ENCODE measurements at places on chromosomes 13 and 19. TPM values are rescaled to one million over a fixed set of nuclear protein-coding genes. Genes with fewer than 3 reads are reported as not detected.
A peak's percentile ranks its signal among the peaks of the same experiment; 100 is the strongest.

DNA sequence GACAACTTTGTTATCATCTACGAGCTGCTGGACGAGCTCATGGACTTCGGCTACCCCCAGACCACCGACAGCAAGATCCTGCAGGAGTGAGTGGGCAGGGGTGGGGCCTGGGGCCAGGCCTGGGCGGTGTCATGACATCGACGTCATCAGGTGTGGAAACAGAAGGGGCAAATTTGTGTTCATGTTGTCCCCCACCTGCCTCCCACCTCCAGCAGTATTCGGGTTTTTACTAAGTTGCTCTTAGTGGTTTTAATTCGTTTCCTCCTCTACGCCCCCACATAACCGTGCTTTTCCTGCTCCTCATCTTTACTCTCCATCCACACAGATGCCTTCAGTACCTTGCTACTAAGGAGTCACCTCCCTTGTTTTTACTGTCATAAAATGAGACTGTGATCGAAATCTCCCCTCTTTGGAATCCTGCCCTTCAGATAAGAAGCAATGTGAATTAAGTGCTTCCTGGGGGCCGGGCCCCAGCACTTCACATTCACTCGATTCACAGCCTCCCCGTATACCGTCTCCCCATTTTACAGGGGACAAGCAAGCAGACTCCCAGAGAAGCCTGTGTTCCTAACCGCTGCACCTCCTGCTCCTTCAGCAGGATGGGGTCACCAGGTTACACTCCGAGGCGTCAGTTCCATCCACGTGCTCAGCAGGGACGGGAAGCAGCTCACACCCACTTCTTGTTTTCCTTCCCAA lies 10.5 kb downstream of the AP1M1 start:
- no peak overlapping the region for H3K4me3 ChIP-seq
- H3K27ac ChIP-seq: no peak overlapping the region
- no peak for DNase-seq
- peaks cover 57% of the 10 kb centered on the region for H3K36me3 ChIP-seq
- no peaks in the 10 kb centered on the region for H3K4me1 ChIP-seq

GRCh38 chr13:102191951-102192502 lies 209.8 kb downstream of the FGF14 start:
- H3K27ac ChIP-seq: no peak overlapping the region
- H3K36me3 ChIP-seq: no peaks in the 10 kb centered on the region

DNA sequence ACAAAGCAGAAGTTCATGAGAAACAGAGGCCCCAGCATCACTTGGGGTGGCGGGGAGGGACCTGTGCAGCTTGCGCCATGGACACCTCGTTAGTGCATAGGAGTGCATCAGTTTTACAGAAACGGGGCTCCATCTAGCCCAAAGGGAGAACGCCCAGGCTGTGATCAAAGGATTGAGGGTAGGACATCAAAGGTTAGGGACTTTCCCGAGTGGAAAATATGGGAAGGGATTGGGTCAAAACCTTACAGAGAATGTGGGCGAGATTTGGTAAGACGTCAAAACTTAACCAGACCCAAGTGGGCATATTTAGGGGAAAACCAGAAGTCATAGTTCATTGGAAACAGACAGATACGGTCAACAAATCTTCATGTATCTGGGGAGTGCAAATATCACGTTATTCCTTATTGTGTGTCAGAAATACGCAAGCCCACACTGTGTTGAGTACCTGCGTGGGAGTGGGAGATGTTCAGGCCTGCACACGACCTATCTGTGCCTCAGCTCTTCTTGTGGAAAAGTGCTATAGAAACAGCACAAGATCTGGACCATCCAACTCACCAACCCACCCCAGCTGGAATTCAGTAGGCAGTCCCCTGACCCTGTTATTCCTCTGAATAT lies 9.4 kb upstream of the GRAMD1A start:
- H3K27ac ChIP-seq: no peak overlapping the region
- no peaks in the 10 kb centered on the region for H3K4me1 ChIP-seq
- H3K4me3 ChIP-seq: no peak overlapping the region
- no peak for DNase-seq

GARIN5B gene
- not detected for total RNA-seq

DNA sequence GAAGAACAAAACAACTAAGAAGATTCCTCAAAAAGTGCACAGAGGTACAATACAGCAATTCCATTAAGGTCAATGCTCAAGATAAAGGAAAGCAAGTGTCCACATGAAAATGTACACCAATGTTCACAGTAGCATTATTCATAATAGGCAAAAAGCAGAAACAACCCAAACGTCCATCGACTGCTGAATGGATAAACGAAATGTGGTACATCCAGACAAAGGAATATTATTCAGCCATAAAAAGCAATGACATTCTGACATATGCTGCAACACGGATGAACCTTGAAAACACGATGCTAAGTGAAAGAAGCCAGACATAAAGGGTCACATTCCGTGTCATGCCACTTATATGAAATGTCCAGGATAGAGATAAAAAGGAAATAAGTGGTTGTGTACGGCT lies 29.3 kb downstream of the SLC7A1 start:
- no peak overlapping the region for H3K4me3 ChIP-seq
- H3K27me3 ChIP-seq: no peaks in the 10 kb centered on the region
- no peaks in the 10 kb centered on the region for H3K4me1 ChIP-seq
- H3K27ac ChIP-seq: no peak overlapping the region

AP1M1 gene
- total RNA-seq: 104 TPM

DNA sequence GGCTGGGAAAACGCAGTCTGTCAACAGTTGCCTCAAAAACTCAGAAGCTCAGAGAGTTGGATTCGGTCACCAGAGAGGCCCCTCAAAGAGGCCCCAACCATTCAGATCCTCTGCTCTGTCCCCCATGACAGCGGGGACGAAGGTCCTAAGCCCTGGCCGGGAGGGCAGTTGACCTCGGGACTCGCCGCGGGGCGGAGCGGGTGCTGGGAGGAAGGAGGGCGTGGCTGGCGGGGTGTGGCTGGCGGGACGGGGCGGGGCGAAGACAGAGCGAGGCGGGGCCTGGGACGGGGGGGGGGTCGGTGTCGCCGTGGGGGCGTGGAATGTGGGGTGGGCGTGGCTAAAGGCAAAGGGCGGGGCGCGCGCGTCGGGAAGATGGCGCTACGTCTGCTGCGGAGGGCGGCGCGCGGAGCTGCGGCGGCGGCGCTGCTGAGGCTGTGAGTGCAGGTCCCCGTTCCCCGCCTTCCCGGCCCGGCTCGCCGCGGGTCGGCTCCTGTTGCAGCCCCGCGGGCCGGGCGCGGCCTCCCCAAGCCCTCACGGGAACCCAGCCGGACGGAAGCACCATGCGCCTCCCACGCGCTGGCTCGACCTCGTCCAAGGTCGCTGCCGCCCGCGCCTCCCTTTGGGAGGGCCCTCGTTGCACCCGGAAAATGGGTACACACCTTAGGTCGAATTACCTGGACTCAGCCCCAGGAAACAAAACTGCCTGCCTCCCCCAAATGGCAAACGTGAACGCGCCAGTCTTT lies 105.2 kb downstream of the TM9SF2 start:
- no peaks in the 10 kb centered on the region for H3K27me3 ChIP-seq
- peak within 1 kb of the TSS; percentile 58 for H3K27ac ChIP-seq
- H3K36me3 ChIP-seq: no peaks in the 10 kb centered on the region
- H3K4me3 ChIP-seq: peak within 1 kb of the TSS; percentile 70

DNA sequence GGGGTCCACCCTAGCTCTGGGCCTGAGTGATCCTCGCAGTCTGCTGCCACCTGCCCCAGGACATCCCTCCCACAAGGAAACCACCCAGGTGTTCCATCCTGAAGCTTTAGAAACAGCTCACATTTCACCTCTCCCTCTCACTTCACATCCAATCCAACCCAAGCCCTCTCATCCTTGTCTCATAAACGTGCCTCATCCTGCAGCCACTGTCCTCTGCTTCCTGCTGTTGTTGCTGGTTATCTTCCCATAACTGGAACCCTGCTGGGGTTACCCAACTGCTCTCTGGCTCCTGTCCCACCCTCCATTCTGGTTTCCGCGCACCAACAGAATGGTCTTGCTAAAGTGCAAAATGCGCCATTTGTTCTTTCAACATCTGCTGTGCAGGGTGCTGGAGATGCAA lies 59.7 kb upstream of the MTIF3 start:
- H3K27ac ChIP-seq: no peak overlapping the region
- H3K4me1 ChIP-seq: no peaks in the 10 kb centered on the region
- H3K36me3 ChIP-seq: no peaks in the 10 kb centered on the region
- H3K27me3 ChIP-seq: peaks cover 21% of the 10 kb centered on the region
- DNase-seq: no peak

- peaks cover 8% of the 10 kb centered on the region for H3K4me1 ChIP-seq
- no peaks in the 10 kb centered on the region for H3K27me3 ChIP-seq
- H3K36me3 ChIP-seq: no peaks in the 10 kb centered on the region
- peak within 1 kb of the TSS; percentile 88 for H3K27ac ChIP-seq
- peak within 1 kb of the TSS; percentile 71 for H3K4me3 ChIP-seq
- peak; percentile 92 for DNase-seq
These were observed at the start of gene GPC6 for GRCh38 chr13:93226623-93227279. GPC6 (plus strand) TSS chr13:93226807.

MTMR6 gene
- 23.1 TPM for total RNA-seq

ANKRD24 gene
- total RNA-seq: 0.05 TPM

DNA sequence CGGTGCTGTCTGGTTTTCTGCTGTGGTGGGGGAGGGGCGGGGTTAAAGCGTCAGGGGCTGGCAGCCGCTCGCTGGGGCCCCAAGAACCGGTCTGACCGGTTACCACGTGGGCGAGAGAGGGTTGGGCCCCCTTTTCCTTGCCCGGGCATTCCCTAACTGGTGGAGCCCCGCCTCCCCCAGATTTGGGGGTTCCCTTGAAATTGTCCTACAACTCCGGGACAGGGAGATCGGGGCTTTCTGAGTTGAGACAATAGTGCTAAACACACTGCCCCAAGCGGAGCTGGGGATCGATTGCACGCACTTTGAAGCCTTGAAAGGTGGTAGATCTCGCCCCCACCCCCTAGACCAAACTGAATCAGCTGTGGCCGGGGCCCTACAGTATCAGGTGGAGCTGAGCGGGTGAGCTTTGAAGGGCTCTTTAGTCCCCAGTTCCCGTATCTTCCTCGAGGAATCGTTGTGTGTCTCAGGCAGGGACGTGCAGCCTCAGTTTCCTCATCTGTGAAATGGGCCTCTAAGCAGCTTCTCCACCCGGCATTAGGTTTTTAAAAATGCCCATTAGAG lies 4.8 kb downstream of the IER2 start:
- H3K36me3 ChIP-seq: peaks cover 3% of the 10 kb centered on the region
- DNase-seq: peak; percentile 81
- H3K4me1 ChIP-seq: peaks cover 11% of the 10 kb centered on the region
- peak overlapping the region; percentile 75 for H3K4me3 ChIP-seq
- H3K27me3 ChIP-seq: no peaks in the 10 kb centered on the region

- H3K4me1 ChIP-seq: peaks cover 8% of the 10 kb centered on the region
- no peaks in the 10 kb centered on the region for H3K36me3 ChIP-seq
- no peaks in the 10 kb centered on the region for H3K27me3 ChIP-seq
- no peak for DNase-seq
These were observed 4.4 kb downstream of the EFNB2 start for GRCh38 chr13:106530980-106531481.

- DNase-seq: no peak
- no peaks in the 10 kb centered on the region for H3K36me3 ChIP-seq
- H3K27ac ChIP-seq: no peak overlapping the region
- no peaks in the 10 kb centered on the region for H3K27me3 ChIP-seq
These were observed 2053.6 kb upstream of the PRR20A start for GRCh38 chr13:55087085-55087484.

DNA sequence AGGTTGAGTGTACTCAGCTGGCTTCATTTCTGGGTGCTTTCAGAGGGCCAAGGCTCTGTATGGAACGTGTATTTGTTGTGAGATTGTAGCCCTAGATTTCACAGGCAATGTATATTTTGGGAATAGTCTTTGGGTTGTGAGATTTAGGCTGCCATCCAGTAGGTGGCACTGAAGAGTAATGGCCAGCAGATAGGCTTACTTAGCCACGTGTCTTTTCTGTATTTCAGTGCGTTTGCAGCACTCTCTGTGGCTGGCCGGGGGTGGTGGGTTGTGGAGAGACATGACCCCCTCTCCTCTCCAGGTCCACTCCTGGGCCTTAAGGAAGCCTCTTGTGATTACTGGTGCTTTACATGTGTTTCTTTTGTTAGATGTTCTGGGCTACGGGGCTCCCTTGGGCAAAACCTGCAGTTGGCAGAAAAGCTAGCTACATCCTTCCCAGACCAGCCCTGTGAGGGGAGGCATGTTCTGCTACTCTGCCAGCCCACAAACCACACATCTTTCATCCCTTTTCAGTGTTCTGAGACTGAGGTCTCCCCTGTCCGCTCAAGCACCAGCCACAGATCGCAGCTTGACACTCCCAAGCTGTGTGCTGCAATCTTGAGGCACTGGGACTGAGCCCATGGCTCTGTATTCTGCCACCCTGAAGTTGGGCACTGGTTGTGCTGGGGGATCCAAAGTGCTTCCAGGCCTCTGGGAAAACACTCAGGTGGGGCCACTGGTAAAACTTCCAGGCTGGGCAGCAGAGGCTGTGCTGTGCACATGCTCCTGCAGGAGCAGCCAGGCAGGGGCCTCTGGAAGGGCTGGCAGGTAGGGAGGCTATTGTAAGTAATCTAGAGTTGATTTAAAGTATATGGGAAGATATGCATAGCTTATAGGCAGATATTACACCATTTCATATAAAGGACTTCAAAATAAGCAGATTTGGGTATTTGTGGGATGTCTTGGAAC lies 1096.8 kb upstream of the PCDH20 start:
- no peak overlapping the region for H3K4me3 ChIP-seq
- no peaks in the 10 kb centered on the region for H3K4me1 ChIP-seq
- no peaks in the 10 kb centered on the region for H3K27me3 ChIP-seq
- H3K36me3 ChIP-seq: no peaks in the 10 kb centered on the region
- no peak overlapping the region for H3K27ac ChIP-seq

DNA sequence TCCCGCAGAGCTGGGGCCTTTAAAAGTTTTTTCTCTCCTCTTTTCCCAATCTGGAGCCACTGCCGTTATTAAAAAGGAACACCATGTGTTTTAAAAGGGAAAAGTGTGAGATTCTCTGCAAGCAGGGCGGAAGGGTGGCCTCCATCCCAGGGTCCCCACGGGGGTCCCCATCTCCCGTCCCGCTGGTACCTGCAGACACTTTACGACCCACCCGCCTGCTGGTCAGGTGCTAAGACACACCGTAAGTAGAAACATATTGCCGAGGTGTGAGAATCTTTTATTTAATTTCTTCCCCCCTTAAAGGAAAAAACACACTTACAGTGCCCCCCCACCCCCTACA lies 1.8 kb downstream of the CRLF1 start:
- no peak overlapping the region for H3K4me3 ChIP-seq
- no peak overlapping the region for H3K27ac ChIP-seq
- H3K36me3 ChIP-seq: no peaks in the 10 kb centered on the region
- peaks cover 14% of the 10 kb centered on the region for H3K4me1 ChIP-seq
- no peak for DNase-seq

TYROBP gene
- total RNA-seq: not detected

- no peaks in the 10 kb centered on the region for H3K4me1 ChIP-seq
- H3K27me3 ChIP-seq: no peaks in the 10 kb centered on the region
- no peak overlapping the region for H3K27ac ChIP-seq
- no peak for DNase-seq
- no peak overlapping the region for H3K4me3 ChIP-seq
These were observed 26.8 kb upstream of the SACS start for GRCh38 chr13:23460309-23460708.

- H3K4me1 ChIP-seq: peaks cover 16% of the 10 kb centered on the region
- DNase-seq: no peak
- no peak overlapping the region for H3K4me3 ChIP-seq
- no peak overlapping the region for H3K27ac ChIP-seq
These were observed 29.3 kb downstream of the WDFY2 start for GRCh38 chr13:51613535-51613934.
